ENCODE measurements at places on chromosomes 7 and 10.

DNA sequence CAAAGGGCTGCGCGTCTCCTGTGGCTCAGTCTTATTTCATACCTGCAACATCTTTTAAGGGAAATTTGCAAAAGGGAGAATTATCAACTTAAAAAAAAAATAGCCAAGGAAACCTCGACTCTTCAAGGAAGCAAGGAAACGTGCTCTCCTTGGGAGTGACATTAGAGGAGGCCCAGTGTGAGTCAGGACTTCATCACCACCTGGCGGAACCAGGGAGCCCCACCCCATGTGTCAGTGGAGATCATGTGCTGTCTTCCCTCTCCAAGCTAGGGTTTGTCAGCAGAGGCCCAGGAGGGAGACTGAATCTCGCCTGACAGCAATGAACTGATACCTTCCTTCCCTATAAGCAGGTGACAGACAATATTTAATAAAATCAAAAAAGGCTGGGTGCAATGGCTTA lies 28.9 kb downstream of the POR start:
- DNase-seq = peak; percentile 78

DNA sequence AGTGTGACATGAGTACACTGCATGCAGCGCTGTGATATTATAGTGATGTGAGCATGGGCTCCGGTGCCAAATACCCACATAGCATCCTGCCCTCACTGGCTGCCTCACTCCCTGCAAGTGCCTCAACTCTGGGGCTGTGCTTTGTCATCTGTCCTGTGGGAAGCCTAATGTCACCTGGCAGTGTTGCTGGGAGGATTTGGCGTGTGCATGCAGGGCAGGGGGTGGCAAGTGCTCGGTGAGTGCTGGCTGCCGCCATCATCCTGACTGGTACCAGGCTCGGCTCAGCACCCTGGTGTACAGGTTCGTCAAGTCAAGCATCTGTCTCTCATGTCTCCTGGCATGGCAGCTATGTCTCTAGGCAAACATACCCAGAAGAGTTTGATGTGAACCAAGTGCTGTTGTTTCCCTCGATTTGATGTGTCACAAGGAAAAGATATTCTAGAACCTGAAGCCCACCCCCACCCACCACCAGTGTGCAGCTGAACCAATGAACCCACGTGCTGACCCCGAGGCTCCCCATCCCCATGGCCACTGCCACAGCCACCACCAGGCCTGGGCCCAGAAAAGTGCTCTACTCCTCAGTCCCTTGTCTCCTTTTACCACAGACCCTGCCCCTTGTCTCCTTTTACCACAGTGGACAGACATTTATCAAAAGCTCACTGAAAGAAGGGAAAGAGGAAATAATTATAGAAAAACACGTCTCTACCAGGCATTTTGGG lies 135.8 kb downstream of the MAPK8 start:
- DNase-seq = no peak

- DNase-seq = no peak
These were observed 7.4 kb upstream of the SAMD8 start for GRCh38 chr10:75103881-75104686.

- DNase-seq = no peak
These were observed 60.0 kb upstream of the SLC13A1 start for GRCh38 chr7:123259759-123260158.

DNA sequence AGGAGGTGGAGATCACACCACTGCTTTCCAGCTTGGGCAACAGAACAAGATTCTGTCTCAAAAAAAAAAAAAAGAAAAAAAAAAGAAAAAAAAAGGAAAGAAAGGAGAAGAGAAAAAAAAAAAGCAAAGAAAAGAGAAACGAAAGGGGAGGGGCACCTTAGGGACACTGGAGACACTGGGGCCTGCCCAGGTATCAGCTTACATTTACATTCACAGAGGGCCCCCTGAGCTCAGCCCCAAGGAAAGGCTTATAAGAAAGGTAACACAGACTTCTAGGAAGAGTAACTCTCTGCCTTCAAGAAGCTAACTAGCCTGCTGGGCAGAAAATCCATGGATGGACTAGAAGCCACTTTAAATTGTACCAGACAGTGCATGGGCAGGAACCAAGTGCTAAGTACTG lies 108.8 kb downstream of the NPY start:
- DNase-seq = no peak
